Activated CD8-positive, alpha-beta T cell treated with anti-CD3 and anti-CD28 coated beads, Interleukin-2, amount 10 ng/mL, durations not matched to agents 7 days and 5 days (primary cell): ENCODE measurements at places on chromosomes 5 and 9. TPM values are rescaled to one million over a fixed set of nuclear protein-coding genes. Genes with fewer than 3 reads are reported as not detected.

The PCDHGB3 gene
- 0.26 TPM for total RNA-seq

The F2RL2 gene
- total RNA-seq = not detected

The CYSTM1 gene
- total RNA-seq = 10.5 TPM

The CER1 gene
- total RNA-seq = not detected

The PRRT1B gene
- total RNA-seq = not detected

The MORN5 gene
- not detected for total RNA-seq

The TMC1 gene
- not detected for total RNA-seq

The ALDH7A1 gene
- 0.91 TPM for total RNA-seq

The TMEFF1 gene
- total RNA-seq = not detected

The INSL6 gene
- total RNA-seq = not detected

The F2R gene
- total RNA-seq = 7.9 TPM

The SLC36A3 gene
- total RNA-seq = not detected

The CEP120 gene
- total RNA-seq = 22.3 TPM

The NUTM2F gene
- total RNA-seq = not detected

The GLDC gene
- total RNA-seq = 0.34 TPM

The DRD1 gene
- not detected for total RNA-seq

The AFAP1L1 gene
- not detected for total RNA-seq

The CDKN2B-AS1 gene
- 6.9 TPM for total RNA-seq

The PITX1 gene
- not detected for total RNA-seq

The IL5 gene
- not detected for total RNA-seq

The N4BP3 gene
- 5.9 TPM for total RNA-seq

The GRAMD2B gene
- total RNA-seq = 6.5 TPM

The IL4 gene
- total RNA-seq = not detected

The PCDHGC5 gene
- total RNA-seq = not detected

The FAM169A gene
- total RNA-seq = 5.6 TPM

The OMD gene
- not detected for total RNA-seq

The AQP3 gene
- total RNA-seq = 29.9 TPM

The CYLC2 gene
- not detected for total RNA-seq

The KCNIP1 gene
- total RNA-seq = not detected
